ENCODE measurements at places on chromosomes 13 and 19.

- DNase-seq, result no peak
Measured at GRCh38 chr13:33671560-33671959, 146.4 kb upstream of the RFC3 start.

DNA sequence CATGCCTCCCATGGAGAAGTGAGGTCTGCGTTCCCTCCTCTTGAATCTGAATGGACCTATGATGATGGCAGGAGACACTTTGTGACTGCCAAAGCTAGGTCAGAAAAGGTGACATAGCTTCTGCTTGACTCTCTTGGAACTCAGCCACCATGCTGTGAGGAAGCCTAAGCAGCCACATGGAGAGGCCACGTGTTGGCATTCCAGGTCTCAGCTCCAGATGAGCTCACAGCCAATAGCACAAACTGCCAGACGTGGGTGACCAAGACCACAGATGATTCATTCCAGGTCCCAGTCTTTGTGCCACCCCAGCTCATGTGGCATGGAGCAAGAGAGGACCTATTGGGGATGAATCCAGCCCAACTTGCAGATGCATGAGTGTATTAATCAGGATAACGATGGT, 8.7 kb upstream of the GGACT start:
- DNase-seq, result no peak

GRCh38 chr19:10116085-10116865, 3.4 kb downstream of the EIF3G start:
- DNase-seq, result no peak

DNA sequence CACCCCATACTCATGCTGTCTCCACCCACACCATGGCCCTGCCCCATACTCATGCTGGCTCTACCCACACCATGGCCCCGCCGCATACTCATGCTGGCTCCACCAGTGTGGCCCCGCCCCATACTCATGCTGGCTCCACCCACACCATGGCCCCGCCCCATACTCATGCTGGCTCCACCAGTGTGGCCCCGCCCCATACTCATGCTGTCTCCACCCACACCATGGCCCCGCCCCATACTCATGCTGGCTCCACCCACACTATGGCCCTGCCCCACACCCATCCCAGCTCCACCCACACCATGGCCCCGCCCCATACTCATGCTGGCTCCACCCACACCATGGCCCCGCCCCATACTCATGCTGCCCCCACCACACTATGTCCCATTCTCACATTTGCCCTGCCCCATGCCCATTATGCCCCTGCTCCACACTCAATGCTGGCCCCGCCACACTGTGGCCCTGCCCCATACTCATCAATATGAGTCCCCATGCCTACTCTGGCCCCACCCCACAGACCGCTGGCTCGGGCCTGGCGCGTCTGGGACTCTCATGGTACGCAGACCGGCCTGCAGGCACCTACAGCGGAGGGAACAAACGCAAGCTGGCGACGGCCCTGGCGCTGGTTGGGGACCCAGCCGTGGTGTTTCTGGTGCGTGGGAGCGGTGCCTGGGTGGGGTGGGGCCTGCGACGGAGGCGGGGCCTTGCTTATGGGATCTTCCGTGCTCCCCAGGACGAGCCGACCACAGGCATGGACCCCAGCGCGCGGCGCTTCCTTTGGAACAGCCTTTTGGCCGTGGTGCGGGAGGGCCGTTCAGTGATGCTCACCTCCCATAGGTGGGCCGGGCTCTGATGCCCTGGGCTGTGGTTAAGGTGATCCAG, 3.7 kb upstream of the ARHGAP45 start:
- peak; percentile 60 for DNase-seq

GRCh38 chr19:50061650-50062049, 35.8 kb downstream of the ZNF473 start:
- no peak for DNase-seq

DNA sequence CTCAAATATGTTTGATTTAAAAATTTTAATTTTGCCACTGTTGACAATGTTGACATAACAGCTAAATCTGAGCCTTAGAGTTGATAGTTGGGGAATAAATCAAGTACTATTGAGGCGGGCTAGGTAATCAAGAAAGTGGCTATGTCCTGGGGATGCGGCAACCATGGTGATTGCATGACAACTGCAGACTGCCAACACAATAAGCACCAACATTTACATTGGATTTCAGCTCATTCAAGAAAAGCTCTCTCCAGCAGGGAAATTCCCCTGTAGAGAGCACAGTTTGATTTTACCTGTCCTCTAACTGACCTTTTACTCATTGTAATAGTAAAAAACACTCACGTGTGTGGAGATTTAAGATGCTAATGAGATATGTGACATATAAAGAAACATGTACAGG, 63.1 kb downstream of the ZNF100 start:
- DNase-seq, result no peak

GRCh38 chr13:24066405-24067295, 93.9 kb upstream of the SPATA13 start:
- no peak for DNase-seq

- DNase-seq, result no peak
Measured at GRCh38 chr13:102878481-102878880, 32.6 kb downstream of the ERCC5 start.

DNA sequence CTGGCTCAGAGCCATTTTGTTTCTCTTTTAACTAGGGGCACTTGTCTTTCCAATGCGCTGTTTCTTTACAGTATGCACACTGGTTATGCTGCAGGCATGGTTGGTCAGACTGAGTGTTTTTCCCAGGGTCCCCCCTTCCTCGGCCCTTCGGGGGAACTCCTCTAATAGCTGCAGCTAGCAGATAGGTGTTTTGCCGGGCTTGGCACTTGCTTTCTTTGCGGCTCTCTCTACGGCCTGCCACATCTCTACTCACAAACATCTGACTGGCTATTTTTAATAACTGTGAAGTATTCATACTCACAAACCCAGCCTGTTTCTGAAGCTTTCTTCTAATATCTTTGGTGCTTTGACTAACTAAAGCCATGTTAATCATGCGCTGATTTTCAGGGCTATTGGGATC, 89.4 kb downstream of the SLC25A15 start:
- no peak for DNase-seq

DNA sequence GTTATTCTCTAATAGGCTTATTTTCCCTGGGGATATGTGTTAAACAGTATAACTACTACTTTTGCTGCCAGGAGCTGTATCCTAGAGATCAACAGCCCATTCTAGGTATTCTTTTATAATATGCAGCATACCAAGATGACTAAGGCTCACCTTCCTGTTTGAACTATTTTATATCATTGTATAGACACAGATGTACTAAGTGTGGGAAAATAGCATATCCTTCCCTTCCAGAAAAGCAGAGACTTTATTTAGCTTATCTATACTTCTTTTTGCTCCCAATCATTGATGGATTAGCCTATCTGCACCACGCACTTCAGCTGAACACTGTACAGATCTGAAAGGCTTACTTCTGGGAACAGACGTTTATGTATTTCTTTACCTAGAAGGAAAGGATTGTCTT, 82.6 kb downstream of the MAB21L1 start:
- DNase-seq, result no peak

- no peak for DNase-seq
Measured at GRCh38 chr13:21117104-21117809, 55.9 kb upstream of the LATS2 start.

DNA sequence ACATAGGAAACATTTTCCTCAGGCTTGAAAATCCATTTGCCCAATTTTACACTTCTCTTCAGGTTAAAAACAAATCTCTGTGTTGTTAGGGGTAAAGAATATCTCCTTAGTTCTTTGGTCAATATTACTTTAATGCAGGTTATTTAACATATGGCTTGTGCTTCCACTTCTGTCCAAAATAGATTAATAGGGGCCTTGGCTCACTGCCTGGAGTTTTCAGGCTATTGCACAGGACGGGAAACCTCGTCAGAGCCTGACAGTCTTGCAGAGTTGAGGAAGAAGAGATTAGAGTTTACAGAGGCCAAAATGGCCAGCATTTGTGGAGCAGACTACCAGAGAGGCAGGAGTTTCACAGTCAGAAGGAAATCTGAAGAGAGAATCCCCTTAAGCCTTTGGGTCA, 863.9 kb upstream of the GPC6 start:
- DNase-seq, result no peak

- DNase-seq, result no peak
Measured at GRCh38 chr19:5205381-5205780, 135.2 kb downstream of the PTPRS start.

DNA sequence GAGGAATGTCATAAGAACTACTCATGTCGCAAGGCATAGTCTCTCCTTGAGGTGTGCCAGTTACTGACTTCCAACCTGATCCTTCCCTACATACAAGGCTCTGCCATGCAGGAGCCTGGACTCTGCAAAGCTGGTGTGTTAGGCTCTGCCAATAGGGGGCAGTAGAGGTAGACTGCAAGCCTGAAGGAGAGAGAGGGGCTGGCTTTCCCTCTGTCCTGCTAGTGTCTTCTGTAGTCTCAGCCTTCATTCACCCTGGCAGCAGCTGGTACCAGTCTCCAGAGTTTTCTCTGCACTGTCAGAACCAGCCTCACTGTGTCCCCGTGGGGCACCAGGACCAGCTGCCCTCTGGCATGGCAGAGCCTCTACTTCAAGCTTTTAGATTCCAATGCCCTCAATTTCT, 14.5 kb downstream of the SHISA2 start:
- DNase-seq, result no peak

DNA sequence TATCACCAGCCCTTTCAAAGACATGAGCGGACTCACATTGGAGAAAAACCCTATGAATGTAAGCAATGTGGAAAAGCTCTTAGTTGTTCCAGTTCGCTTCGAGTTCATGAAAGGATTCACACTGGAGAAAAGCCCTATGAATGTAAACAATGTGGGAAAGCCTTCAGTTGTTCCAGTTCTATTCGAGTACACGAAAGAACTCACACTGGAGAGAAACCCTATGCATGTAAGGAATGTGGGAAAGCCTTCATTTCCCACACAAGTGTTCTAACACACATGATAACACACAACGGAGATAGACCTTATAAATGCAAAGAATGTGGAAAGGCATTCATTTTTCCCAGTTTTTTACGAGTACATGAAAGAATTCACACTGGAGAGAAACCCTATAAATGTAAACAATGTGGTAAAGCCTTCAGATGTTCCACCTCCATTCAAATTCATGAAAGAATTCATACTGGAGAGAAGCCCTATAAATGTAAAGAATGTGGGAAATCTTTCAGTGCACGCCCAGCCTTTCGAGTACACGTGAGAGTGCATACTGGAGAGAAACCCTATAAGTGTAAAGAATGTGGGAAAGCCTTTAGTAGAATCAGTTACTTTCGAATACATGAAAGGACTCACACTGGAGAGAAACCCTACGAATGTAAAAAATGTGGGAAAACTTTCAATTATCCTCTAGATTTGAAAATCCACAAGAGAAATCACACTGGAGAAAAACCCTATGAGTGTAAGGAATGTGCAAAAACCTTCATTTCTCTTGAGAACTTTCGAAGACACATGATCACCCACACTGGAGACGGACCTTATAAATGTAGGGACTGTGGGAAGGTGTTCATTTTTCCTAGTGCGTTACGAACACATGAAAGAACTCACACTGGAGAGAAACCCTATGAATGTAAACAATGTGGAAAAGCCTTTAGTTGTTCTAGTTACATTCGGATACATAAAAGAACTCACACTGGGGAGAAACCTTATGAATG, 17.6 kb downstream of the ZNF791 start:
- no peak for DNase-seq

- peak; percentile 12 for DNase-seq
Measured at GRCh38 chr19:53102756-53103233, 427 bp downstream of the ZNF160 start.

GRCh38 chr13:51978796-51979556, 32.3 kb downstream of the ATP7B start:
- no peak for DNase-seq

- no peak for DNase-seq
Measured at GRCh38 chr13:61275251-61275650, 140.4 kb downstream of the PCDH20 start.

- DNase-seq, result no peak
Measured at GRCh38 chr19:42402376-42403116, 12.4 kb upstream of the CNFN start.

DNA sequence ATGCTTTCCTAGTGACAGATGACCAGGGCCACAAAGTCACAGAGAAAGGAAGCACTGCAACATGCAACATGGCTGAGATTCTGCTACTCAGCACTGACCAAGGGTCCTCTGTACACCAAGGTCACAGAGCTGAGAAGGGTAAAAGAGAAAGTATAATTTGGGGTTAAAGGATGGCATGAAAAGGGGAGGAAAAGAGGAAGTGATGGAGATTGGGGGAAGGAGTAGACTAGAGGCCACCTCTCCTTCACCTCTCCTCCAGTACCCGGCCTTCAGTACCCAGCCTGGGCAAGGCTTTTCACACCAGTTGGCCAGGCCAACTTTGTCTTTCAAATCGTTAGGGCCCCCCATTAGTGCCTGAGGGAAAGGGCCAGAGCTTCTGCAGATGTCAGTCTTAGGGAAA, 6.3 kb upstream of the RPS19 start:
- no peak for DNase-seq

GRCh38 chr19:31271306-31271911, 77.8 kb downstream of the TSHZ3 start:
- DNase-seq, result no peak

- DNase-seq, result no peak
Measured at GRCh38 chr19:35291259-35291658, 702 bp upstream of the MAG start.
